ENCODE measurements at places on chromosomes 12 and 14. TPM values are rescaled to one million over a fixed set of nuclear protein-coding genes. Genes with fewer than 3 reads are reported as not detected.

The HOTAIR gene
- total RNA-seq: not detected

The TSPAN31 gene
- total RNA-seq: 71.2 TPM

The RASSF8 gene
- 50.5 TPM for total RNA-seq

The NPFF gene
- not detected for total RNA-seq

The REP15 gene
- 2.5 TPM for total RNA-seq

The MUCL1 gene
- total RNA-seq: not detected

The CD4 gene
- 5.7 TPM for total RNA-seq

The ADCK1 gene
- total RNA-seq: 1.6 TPM

The LUM gene
- 46.1 TPM for total RNA-seq

- DNase-seq: peak; percentile 52
Measured at GRCh38 chr14:75821831-75822521, 159.8 kb downstream of the TGFB3 start.

DNA sequence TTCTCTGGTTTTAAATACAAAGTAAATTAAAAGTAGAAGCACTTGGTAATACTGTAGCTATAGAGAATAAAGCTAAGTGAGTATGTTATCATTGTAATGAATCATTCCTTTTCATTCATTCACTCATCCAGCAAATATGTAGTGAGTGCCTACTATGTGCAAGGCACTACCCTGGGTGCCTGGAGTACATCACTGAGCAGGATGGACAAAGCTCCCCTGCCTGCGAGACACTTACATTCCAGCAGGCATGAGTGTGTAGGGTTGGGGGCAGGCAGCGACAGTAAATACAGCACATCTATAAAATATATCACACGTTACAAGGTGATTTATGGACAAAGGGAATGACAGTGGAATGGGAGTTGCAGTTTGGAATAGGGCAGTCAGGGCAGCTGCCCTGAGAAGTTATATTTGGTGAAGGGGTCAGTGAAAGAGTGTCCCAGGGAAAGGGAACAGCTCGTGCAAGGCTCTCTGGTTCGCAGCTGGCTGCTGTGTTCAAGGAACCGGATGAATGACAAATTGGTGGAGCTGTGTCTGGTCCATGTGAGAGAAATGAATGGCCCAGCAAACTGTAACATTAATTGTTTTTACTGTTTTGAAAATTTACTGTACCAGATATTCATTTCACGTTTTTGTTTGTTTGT lies 159.6 kb downstream of the CRADD start:
- no peak for DNase-seq

DNA sequence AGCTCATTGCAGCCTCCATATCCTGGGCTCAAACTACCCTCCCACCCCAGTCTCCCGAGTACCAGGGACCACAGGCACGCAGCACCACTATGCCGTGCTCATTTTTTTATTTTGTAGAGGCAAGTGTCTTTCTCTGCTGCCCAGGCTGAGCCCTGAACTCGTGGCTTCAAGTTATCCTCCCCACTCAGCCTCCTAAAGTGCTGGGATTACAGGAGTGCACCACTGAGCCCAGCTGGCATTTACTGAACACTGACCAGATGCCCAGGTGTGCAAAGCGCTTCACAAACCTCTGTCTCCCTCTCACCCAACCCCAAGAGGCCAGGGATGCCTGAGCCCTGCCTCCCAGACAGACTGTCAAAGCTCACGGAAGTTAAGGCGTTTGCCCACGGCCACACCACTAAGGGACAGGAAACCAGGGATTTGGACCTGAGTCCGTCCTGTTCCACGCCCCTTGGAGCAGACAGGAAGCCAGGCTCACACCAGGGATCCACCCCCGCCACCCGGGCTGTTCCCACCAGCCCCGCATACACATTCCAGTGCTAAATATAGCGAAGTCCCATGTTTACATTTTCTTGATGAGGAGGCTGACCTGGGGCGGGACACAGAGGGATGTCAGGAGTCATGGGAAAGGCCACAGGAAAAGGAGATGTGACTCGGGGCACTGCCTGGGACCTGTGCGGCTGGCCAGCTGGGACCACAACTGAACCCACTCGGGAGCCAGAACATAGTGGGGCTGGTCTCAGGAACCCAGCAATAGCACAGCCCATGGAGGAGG lies 51.2 kb downstream of the TESC start:
- DNase-seq: peak; percentile 61

DNA sequence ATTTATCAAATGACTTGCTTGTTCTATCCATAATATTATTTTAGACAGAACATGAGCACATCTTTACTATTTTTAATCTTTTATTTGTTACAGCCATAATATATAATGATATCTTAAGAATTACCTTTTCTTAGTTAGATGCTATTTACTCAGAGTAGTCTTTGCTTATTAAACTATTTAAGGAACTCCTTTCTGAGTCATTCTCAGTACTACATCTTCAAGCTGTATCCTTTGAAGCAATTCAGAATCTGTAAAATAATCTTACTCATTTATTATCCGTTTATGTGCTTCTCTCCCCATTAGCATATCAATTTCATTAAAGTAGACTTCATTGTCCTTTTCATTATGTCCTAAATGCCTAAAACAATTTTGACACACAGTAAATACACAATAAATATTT lies 240.4 kb upstream of the FAR2 start:
- peak; percentile 23 for DNase-seq

GRCh38 chr12:49632986-49633702 lies 9.8 kb downstream of the PRPF40B start:
- DNase-seq: no peak

GRCh38 chr14:97697772-97698171 lies 900.6 kb downstream of the VRK1 start:
- no peak for DNase-seq

- peak; percentile 85 for DNase-seq
Measured at GRCh38 chr14:54669721-54670561, 103.0 kb downstream of the SAMD4A start.

GRCh38 chr12:122681814-122682213 lies 21.3 kb downstream of the HCAR2 start:
- DNase-seq: peak; percentile 16

GRCh38 chr12:31406345-31406744 lies 80.4 kb upstream of the SINHCAF start:
- peak; percentile 11 for DNase-seq

GRCh38 chr12:6824901-6825381 lies 3.3 kb upstream of the P3H3 start:
- peak; percentile 52 for DNase-seq

GRCh38 chr12:45304514-45305178 lies 88.8 kb downstream of the ANO6 start:
- DNase-seq: no peak

DNA sequence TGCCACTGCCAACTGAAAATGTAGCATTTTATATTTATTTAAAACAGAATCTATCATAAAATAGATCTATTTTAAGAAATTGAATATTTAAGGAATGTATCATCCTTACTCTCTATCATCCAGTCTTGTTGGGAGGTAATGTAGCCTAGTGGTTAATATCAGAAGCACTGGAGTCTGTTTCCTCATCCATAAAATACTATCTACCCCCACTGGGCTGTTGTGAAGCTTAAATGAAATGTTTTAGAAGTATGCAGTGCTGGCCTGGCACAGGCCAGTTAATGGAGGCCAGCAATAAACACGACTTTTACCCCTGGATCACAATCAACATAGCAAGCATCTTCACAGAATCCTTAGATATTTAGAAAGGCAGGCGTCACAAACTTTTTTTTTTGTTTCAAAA lies 188.0 kb downstream of the CAND1 start:
- no peak for DNase-seq

GRCh38 chr14:67418401-67419191 lies 6.6 kb upstream of the PLEK2 start:
- peak; percentile 39 for DNase-seq

DNA sequence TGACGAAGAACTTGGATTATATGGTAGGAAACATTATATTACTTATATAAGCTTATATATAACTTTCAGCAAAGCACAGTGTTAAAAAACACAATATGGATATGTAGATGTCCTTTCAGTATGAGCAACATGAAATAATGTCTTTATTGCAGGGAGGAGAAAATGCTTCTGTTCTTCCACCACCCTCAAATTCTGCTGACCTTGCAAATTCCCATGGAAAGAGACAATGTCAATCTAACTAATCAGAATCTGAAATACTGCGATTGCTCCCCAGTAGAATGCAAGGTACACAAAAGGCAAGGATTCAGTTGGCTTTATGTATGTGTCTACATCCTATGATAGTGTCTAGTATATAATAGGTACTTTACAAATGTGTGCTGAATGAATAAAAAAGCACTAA lies 26.4 kb downstream of the MGAT4C start:
- no peak for DNase-seq

DNA sequence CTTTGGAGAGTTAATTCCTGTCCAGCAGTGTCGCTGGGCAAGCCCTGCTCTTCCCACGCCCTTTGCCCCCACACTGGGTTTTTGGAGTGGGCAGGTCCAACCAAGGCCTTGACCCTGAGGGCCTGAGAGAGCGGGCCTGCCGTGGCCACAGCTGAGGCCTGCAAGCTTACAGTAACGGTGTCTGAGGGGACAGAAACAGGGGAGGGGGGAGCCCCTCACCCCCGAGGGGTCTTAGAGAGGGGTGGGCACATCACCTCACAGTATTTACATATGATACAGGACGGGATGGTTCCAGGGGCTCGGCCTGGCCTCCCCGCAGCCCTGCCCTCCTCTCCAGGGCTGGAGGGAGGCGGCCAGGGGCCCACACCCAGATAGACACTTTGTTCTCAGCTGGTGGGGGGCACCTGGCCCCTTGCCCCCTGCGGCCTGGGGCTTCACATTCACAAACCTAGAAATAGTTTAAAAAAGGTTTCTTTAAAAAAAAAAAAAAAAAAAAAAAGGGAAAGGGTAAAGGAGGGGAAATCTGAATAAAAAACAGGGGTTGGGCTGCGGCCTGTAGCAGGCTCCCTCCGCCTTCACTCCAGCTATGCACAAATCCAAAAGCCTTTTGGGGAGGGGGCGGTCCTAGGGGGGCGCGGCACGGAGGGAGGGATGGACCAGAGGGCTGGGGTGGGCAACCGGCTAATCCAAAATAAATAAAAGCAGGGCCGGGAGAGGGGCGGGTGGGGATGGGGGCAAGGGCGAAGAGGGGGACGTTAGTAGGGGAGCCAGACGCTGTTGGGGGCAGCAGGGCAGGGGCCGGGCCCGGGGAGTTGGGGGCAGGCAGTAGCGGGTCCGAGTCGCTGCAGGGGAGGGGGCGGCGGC lies 14.8 kb upstream of the PLA2G1B start:
- no peak for DNase-seq

DNA sequence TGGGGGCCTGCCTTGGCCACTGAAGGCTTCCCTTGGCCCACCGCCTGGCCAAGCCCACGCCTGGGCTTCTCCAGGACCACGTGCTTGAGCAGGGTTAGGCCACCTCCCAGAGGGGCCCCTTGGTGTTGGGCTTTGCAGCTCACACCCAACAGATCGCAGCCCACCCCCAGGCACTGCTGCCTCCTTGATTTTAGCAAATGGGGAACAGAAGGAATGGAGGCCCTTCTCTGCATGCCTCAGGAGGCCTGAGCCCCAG lies 23.3 kb downstream of the RAB35 start:
- DNase-seq: no peak

All from IMR-90 (cell line).